Stimulated activated CD8-positive, alpha-beta memory T cell treated with anti-CD3 and anti-CD28 coated beads, Interleukin-7, amount 100 ng/mL, for 4 hours (primary cell): ENCODE measurements at places on chromosomes 3 and 15.

DNA sequence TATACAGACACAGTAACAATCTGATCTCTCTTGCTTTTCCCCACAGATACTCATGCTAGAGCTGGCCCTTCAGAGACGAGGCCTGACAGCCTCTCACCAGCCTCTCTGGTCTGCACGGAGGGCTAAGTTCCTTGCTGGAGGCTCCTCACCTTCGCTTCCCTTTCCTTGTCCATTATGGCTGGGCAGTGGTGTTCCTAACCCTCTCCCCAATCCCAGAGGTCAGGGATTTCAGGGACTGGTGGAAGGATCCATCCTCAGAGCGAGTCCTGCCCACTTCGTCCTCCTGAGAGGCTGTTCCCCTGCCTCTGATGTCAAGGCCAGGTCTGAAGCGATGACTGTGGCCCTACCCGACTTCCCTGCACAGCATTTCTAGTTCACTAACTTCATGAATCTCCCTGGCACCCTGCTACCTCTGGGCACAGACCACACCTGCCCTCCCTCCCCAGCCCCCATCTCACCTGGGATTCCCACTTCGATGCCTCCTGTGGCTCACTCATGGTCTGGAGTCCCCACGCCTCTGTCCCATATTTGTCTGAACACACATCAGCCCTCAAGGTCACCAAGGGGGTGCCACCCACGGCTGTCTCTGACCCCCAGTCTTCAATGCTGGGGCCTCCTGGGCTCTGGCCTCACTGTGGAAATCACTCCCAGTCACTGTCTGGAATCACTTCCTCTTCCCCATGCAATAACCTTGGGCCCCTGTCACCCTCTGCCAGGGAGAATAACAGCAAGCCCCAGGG lies 124.9 kb upstream of the PRR20G start:
- no peak for DNase-seq

GRCh38 chr15:39106950-39107349 lies 473.9 kb upstream of the THBS1 start:
- DNase-seq, result no peak

GRCh38 chr3:89889386-89889785 lies 782.0 kb downstream of the EPHA3 start:
- DNase-seq, result no peak

DNA sequence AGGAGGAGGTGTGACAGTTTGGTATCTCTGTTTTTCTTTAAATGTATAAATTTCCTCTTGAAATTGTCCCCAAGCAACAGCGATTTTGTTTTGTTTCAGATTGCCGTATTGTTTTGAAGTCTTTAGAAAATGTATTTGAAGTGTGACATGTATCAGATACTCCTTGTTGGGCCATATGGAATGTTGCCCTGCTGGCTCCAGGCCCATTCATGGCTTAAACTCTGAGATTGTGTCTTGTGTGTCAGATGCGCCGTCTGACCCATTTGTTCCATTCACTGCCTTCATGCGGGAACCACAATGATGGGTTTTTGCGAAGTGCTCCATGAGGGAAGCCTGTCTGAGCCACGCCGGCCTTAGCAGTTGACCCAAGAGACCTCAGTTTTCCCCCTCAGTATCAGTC lies 75.2 kb upstream of the ADAMTSL3 start:
- DNase-seq, result no peak

DNA sequence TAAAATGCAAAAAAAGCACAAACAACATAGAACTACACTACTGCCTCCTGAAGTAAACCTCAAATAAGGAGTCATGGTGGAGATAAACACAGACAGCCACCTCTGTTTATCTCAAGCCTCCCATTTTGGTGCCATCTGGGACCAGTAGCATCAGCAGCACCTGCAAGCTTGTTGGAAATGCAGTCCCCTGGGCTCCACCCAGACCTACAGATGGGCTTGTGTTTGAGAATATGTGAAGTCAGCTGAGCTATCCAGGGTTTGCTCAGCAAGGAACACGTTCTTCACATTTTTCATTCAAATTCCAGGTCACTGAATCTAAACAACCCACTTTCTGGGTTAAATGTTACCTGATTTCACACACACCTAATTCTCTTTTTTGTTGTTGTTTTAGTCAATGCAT lies 45.5 kb downstream of the RASGRF1 start:
- no peak for DNase-seq

DNA sequence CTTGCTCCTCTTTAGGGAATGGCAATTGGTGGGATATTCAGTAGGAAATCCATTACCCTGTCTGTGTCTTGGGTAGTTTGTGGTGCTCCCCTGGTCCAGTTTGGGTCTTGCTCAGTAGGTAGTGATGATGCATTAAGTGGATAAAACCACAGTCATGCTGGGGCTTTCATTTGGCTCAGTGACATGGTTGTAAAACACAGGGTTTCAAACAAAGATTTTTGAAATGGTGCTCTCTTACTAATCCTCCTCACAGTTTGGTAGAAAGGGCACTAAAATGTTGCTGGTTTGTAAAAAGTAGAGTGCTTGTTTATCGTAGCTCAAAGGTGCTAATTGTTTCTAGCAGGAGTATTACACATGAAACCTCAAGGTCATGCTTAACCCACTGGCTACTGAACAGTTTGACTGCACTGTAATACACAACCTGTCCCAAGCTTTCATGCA lies 22.9 kb downstream of the BBX start:
- no peak for DNase-seq

DNA sequence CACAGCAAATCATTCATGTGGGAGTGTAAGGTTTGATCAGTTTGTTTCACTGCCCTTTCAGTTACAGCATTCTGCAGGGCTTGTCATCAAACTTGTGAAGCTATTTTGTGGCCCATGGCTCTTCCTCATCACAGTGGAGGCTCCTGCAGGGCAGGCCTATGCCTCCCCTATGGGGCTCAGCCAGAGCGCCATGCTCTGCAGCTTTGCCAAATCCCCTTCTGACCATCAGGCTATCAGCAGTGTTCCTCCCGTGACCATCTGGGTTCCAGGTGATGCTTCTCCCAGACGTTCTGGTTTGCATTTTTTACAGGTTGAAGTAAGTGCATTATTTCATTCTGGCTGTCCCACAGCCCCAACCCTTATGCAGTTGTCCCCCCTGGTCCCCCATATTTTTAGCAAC lies 28.1 kb upstream of the REC114 start:
- DNase-seq, result no peak

- DNase-seq, result no peak
Measured at GRCh38 chr3:144772372-144772771, 800.7 kb downstream of the DIPK2A start.

DNA sequence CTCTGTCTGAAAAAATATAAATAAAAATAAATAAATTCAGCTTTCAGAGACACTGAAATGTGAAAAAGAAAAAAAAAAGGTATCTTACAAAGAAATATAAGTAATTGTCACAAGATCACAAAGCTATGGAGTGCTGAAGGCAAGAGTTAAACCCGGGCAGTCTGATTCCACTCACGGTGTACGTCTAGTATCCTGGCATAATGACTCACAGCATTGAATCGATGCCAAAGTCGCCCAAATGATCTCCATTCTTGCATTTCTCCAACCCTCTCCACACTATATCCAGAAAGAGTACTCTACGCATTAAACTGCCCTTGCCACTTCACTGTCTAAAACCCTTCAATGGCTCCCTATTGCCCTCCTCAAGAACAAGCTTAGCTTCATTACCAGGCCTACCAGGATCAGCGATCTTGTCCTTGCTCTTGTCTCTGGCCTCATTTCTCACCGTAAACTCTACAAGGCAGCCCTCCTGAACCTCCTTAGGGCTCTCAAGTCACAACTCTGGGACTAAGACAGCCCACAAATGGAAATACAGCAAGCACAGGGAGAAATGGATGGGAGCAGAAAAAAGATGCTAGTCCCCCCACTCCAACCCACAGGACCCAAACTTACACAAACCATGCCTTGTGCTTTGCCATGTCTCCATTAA lies 7.7 kb downstream of the SUCLG2 start:
- DNase-seq, result no peak
